Skin of body (tissue), 3 donors: ENCODE measurements at places on chromosomes 3 and 15.

DNA sequence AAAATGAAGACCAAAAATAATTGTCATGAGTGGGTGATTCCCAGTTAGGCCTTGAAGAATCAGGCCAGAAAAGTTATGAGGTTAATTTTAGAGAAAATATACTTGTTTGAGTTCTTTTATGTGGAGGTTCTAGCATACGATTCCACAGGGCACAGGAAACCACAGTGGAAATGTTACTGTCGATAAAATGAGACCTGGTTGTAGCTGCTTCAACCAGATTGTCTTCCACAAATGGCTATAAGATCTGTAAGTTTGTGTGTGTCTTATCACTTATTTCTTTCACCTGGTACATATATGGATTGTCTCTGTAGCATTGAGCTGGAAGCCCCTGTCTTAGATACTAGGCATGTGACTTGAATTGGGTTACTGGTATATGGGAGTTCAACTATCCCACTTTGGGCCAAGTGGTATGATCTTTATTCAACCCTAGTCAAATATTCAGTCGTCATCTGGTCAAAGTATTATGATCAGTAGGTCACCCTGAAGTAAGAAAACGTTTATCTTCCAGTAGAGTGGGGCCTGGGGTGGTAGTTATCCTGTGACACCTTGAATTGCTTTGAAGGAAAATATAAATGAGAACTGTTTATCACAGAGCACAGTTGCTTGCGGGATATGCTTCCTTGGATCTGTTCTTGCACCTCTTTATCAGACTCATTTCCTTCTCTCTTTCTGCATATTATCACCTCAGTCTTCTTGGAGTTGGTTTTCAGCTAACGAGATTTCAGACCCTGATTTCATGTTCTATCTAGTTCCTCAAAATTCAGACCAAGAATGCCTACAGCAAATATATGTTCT lies 21.5 kb upstream of the ZNF609 start:
- DNase-seq = no peak

- DNase-seq = no peak
Observed at GRCh38 chr3:61058836-61059235, 192.4 kb downstream of the FHIT start.

DNA sequence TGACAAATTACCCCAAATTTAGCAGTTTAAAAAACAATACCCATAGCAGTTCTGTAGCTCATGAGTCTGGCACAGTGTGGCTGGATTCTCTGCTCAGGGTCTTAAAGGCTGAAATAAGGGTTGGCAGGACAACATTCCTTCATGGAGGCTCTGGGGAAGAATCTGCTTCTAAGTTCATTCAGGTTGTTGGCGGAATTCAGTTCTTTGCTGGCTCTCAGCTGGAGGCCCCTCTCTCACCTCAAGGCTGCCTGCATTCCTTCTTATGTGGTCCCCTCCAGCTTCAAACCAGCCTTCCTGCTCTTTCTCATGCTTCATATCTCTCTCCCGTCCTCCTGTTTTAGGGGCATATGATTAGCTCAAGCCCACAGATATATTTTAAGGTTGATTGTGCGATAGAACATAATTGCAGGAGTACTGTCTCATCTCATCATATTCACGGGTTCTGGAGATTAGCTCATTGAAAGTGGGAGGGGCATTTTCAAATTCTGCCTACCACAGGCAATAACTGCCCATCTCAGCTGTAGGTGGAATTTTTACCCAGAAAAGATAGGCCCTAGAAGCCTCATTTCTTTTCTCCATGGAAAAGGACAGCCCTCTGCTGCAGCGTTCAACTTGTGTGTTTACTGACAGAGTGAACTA lies 5.6 kb upstream of the ZBTB47 start:
- DNase-seq = no peak

- no peak for DNase-seq
Observed at GRCh38 chr3:27076815-27077630, 292.2 kb downstream of the NEK10 start.

DNA sequence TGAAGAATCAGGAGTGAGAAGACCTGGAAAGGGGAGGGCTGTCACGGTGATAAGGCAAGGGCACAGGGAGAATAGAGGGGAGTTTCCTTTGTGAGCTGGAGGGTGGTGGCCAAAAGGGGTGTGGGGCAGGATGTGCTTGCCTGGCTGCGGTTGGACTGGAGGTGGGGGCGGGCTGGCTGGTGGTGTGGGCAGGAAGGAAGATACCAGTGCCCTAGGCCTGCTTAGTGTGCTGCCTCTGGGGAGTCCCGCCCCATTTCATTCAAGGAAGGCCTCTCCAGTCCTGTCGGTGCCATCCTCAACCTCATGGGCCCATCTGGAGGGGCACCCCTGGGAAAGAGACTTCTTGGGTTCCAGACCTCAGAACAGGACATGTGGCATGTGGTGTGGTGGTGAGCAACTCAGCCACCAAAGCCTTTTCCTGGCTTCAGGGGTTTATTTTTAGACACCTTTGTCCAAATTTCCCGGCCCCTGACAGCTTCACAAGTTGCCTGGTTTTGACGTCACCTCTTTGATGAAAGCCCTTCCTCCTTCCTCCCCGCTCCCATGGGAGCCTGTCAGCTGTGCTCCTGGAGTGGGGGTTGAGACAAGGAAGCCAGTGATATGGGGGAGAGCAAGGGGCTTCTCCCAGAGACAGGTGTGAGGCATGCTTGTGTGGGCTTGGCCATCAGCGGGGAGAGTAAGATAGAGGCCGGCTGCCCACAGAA lies 15.6 kb downstream of the TEX264 start:
- no peak for DNase-seq

DNA sequence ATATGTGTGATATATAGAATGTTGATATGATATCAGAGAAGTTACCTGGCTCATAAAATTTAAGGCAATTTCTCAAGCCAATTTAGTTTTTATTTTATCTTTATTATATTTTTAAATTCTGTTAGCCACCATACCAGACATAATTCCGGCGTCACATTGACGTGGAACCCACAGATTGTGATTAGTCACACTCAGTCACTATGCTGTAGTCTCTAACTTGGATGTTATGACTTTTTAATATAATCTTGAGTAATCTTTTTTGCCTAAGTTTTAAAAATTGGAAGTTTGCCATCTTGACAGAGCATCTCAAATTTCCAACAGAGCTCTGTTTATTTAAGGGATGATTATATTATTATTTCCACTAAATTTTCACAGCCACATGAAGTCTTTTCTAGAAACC lies 9.7 kb upstream of the DCLK3 start:
- DNase-seq = no peak

GRCh38 chr3:13866041-13866965 lies 13.6 kb downstream of the WNT7A start:
- no peak for DNase-seq

DNA sequence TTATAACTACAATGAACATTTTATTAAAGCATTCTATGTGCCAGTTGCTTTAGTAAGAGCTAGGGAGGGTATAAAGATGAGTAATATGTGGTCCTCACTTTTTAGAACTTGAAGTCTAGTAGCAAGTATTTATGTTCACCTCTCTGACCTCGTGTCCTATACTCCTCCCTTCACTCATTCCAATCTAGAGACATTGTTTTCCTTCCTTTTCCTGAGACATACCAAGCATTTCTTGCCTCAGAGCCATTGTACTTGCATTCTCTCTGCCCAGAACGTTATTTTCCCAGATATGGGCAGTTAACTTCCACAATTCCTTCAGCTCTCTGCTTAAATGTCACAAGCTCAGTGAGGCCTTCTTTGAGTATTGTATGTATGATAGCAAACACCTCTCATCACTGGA lies 408.6 kb downstream of the PDCD6IP start:
- DNase-seq = no peak

GRCh38 chr15:39110336-39110735 lies 470.5 kb upstream of the THBS1 start:
- no peak for DNase-seq

- DNase-seq = no peak
Observed at GRCh38 chr3:61648481-61648880, 87.1 kb downstream of the PTPRG start.

GRCh38 chr3:129602309-129602708 lies 4.2 kb downstream of the PLXND1 start:
- DNase-seq = no peak

DNA sequence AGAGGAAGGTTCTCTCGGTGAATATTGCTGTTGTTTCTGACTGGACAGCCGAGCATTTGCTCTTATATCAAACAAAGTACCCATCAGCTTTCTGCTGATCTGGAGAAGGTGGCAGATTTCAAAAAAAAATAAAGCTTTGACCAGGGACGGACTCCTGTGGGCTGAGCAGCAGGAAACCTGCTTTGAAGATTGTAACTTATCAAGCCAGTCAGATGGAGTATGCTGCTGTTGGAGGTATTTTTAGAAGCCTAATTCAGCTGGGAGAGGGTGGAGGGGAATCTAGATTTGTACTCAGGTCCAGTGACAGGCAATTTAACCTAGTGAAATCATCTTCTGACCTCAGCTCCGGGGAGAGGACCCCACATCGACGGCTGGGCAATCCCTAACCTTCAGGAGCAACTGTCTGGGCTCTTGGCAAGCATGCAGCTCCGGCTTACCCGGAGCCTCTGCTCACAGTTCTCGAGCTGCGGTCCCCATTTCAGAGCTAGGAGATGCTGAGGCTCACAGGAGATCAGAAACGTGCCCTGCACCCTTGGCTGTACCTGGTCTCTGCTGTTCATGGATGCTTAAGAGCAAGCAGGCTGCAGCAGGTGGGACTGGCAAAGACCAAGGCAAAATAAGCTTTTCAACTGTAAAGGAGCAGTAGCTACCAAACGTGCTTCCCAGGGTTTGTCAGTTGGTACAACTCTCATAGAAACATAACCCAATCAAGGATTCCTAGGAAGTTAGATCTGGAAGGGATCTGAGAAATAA lies 89.3 kb upstream of the ST8SIA2 start:
- no peak for DNase-seq

DNA sequence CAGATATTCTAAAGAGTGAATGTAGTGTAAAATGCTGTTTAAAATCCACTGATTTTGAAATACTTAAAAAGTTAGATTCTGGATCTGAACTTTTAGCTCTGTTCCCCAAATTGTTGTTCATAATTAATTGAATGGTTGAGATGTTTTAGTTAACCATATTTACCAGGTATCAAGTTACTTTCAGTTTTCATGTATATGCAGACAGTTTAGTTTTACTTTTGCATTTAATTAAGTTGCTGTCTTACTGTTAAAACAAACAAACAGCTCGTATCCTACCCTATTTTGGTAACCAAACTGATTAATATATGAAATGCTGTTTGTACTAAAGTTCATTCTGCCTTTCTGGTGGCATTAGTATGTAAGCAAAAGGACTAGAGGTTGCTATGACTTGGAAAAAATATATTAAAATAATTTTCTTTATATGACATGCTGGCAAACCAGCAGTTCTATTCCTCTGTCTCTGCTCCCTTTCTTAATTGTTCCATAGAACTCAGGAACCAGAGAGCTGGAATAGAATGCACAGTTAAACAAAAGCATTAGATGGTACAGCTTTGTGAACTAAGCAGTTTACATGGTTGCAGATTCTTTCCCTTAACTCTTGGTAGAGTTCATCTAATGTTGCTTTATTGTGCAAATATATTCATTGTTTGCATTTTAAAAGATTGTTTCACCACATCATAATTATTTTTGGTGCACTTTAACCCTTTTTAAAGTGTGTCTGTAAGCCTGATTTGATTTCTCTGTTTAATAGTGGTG lies 39.5 kb upstream of the SCAANT1 start:
- DNase-seq = no peak

DNA sequence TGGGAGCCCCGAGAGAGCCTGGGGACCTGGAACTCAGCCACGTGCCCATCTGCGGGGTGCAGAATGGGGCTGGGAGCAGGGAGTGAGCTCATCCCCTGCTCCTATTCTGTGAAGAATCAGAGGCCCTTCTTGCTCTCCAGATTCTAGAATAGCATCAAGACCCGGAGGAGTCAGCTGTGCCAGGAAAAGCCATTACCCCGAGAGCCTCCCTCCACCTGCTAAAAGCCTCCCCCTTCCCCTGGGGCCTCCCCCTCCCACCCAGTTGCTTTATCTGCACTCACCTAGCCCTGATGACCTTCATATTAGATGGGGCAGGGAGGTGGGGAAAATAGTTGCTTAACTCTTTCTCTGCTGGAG lies 23.1 kb downstream of the CCDC33 start:
- DNase-seq = no peak

DNA sequence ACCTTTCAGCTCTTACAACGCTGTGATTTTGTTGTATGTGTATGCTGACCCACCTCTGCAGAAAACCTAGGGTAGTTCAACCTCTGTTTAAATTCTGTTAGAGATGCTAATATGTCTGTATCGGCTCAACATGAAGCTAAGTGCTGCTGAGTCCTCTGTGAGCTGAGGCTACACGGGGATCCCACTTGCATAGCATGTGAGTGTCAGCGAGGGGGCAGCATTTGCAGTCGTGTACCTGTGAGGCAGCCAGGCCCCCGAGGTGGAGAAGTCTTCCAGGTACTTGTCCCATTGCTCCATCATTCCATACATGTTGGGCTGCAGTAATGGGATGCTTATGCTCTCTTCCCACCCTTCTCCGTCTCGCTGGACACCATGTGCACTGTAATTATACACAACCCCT lies 3.7 kb downstream of the MKRN2OS start:
- DNase-seq = no peak
